Stomach (tissue), 19 donors: ENCODE measurements at places on chromosomes 5 and 9. TPM values are rescaled to one million over a fixed set of nuclear protein-coding genes. Genes with fewer than 3 reads are reported as not detected.

Gene AHRR
- total RNA-seq, result 1.2 TPM

Gene PPP3R2
- total RNA-seq, result not detected

Gene SLC34A1
- not detected for total RNA-seq

Gene MLANA
- total RNA-seq, result not detected

Gene PCDHGA1
- total RNA-seq, result 0.18 TPM

Gene PCSK5
- 86.3 TPM for total RNA-seq

GRCh38 chr5:145937432-145938250 lies 1.3 kb downstream of the SH3RF2 start:
- peak; percentile 38 for DNase-seq

GRCh38 chr5:86917117-86917579 lies 299.4 kb downstream of the COX7C start:
- peak; percentile 61 for DNase-seq

GRCh38 chr5:16727755-16728325 lies 111.0 kb upstream of the RETREG1 start:
- DNase-seq, result peak; percentile 79

DNA sequence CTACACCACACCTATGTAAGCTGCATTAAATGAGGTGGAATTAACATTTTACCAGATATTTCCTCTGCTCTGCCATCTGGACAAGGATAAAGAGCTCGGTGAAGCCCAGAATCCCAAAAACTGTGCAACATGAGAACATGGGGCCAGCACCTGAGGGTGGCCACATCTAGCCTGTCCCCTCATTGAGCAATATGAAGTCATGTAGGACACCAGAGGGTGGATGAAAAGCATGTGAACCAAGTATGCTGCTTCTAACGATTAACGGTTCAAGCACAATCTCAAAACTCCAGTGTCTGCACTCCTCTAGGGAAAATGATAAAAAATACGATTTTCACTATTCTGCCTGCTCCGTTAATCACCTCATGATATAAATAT lies 545.8 kb downstream of the EBF1 start:
- no peak for DNase-seq

- no peak for DNase-seq
Observed at GRCh38 chr5:3342271-3343100, 253.1 kb upstream of the IRX1 start.

GRCh38 chr9:37952731-37953130 lies 48.8 kb upstream of the SLC25A51 start:
- no peak for DNase-seq

GRCh38 chr9:69122549-69123141 lies 51.4 kb upstream of the TJP2 start:
- DNase-seq, result peak; percentile 79

- peak; percentile 79 for DNase-seq
Observed at GRCh38 chr5:55226934-55227663, at the start of gene MCIDAS. TSS of gene MCIDAS (minus strand) at chr5:55227315. CDS start at chr5:55227138, 177 bp downstream.

DNA sequence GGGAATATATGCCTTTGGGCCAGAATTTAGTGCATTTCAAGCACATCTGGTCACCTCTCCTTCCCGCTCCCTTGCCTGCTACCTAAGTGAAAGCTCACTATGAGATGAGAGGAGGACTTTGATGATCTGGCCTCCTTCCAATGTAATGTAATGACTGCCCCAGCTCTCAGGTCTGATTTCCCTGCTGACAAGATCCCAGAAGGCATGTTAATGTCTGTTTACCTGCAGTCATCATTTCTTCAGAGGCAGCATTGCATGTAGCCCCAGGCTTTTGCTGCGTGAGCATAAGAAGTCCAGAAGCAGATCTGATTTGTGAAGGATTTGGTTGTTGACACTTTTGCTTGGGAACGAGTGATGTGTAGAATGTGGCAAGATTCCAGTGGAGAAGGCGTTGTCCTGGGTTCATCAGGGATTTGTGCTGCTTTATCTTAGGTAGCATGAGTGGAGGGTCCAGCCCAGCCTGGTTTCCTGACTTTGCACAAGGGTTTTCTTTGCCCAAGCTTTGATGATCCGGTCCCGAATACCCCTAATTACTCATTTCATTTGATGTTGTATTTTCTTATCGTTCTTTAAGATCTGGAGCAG lies 192.7 kb downstream of the GOLPH3 start:
- DNase-seq, result no peak

DNA sequence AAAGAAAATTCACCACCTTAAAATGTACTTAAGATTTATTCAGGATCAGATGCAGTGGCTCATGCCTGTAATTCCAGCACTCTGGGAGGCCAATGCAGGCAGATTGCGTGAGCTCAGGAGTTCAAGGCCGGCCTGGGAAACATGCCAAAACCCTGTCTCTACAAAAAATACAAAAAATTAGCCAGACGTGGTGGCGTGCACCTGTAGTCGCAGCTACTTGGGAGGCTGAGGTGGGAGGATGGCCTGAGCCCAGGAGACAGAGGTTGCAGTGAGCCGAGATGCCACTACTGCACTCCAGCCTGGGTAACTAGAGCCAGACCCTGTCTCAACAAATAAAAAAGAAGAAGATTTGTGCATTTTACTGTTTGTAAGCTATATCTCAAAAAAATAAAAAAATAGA lies 34.7 kb upstream of the GFPT2 start:
- no peak for DNase-seq

DNA sequence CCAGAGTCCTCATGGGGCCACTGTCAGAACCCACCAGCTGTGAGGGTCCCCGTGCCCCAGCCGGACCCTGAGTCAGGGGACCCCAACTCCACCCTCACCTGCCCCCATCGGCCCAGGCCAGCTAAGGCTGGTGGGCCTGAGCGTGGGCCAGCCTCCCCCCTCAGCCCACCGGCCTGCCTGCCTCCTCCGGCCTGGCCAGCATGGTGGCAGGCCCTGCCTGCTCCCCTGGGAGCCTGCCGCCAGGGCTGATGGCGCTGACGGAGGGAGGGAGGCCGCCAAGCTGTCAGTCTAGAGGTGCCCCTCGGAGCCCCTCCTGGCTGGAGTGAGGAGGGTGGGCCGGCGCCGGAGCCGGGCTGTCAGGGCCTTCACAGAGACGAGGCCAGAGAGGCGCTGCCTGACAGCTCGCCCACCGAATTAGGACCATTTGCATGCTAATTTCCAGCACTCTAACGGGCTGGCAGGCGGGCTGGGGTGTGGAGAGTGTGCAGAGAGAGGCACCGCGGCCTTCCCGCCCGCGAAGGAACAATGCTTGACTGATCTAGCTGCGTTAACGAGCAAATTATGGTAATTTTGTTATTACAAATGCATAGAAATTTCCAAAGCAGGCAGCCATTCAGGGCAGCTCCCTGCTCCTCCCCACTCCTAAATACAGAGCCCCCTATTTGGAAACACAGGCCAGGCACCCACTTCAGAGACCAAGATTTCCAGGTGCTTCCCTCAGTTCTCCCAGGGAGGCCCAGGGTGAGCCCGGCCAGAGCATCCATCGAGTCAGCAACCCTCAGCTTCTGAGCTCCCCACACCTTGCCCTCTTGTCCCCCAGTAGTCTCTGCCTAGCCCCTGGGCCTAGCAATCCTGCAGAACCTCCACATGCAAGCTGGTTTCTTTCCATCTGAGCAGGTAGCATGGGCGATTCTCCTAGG lies 169.3 kb downstream of the PAX5 start:
- DNase-seq, result no peak

DNA sequence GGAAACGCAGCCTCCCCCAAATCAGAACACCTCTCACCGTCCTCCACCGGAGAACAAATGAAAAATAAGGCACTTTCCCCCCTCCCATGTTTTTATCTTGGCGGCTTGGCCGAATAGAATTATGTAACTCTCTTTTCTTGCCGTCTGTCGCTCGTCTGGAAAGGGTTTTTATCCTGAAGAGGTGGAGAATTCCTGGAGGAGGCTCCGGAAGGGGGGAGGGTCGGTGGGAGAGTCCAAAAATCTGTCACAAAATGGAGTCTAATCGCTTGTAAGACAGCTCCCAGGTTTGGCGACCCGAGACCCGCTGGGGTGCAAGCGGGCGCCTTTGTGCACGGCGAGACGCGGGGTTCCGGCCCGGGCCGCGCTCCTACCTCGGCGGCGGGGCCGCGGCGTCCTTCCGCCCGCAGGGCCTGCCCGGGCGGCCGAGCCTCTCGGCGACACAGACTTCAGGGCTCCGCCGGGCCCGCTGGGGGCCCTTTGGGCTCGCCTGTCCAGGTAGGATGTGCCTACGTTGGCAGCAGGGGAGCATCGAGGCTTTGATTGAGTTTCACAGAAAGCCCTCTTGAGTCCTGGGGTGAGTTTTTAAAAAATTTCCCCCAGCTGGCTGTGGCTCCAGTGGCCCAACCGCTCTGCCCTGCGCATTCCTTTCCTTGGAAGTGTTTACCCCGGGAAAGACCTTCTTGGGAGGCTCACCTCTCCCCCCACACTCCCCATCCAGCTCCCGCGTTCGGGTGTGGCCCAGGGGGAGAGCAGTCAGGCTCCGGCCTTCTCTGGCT lies 5.0 kb downstream of the LMX1B start:
- DNase-seq, result no peak

DNA sequence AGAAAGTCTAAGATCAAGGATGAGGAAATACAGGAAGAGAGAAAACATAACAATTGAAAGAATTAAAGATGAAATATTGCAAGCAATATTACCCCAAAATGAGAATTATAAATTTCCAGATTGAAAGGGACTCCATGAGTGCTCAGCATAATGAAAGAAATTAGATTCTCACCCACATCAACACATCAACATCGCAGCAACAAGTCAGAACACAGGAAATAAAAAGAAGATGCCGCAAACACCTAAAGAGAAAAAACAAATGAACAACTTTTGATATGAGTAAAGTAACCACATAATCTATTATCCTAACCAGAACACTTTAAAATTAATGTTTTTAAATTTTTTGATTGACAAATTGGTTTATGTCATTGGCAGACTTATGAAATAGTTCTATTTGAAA lies 318.3 kb upstream of the PTGER4 start:
- DNase-seq, result no peak

GRCh38 chr9:121779381-121780117 lies 128.1 kb downstream of the DAB2IP start:
- DNase-seq, result no peak

- DNase-seq, result no peak
Observed at GRCh38 chr5:126937771-126938170, 92.6 kb downstream of the MARCHF3 start.

- DNase-seq, result no peak
Observed at GRCh38 chr5:148949841-148950470, 112.9 kb downstream of the SH3TC2 start.

DNA sequence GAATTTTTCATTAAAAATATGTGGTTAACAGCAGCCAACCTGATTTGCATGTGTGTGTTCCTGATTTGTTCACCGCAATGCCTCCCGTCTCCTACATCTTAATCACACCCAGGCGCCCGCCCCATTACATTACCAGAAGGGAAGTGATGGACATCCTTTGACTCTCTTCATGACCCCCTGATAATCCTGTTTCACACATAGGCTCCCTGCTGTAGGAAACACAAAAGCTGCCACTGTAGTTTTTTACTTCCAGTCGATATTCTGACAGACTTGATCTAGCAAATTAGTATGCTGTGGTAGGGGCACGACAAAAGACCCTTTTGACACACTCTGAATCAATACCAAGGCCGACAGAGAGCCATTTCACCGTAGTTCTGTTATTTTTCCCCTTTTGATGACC lies 287.8 kb upstream of the ISL1 start:
- DNase-seq, result no peak

DNA sequence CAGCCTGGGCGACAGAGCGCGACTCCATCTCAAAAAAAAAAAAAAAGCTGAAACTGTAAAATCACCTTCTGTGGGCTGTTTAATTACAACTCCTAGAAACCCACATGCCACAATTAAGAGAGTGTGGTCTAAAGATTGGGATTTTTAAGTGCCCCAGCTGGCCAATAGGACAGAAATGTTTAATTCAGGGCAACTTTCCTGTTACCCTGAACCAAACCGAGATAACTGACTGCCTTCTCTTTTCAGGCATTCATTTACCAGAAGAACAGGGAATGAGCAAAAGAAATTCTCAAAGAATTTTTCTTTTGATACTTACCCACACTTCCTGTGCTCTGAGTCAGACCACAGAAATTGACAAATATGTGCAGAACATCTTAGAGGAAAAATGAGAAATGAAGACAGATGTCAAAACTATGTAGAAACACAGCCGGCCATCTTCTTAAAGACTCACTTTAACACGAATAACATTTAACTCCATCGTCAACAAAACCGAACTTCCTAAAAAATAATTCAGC lies 221.3 kb upstream of the DAPK1 start:
- no peak for DNase-seq

- DNase-seq, result no peak
Observed at GRCh38 chr5:97840643-97841042, 657.6 kb upstream of the RIOK2 start.

DNA sequence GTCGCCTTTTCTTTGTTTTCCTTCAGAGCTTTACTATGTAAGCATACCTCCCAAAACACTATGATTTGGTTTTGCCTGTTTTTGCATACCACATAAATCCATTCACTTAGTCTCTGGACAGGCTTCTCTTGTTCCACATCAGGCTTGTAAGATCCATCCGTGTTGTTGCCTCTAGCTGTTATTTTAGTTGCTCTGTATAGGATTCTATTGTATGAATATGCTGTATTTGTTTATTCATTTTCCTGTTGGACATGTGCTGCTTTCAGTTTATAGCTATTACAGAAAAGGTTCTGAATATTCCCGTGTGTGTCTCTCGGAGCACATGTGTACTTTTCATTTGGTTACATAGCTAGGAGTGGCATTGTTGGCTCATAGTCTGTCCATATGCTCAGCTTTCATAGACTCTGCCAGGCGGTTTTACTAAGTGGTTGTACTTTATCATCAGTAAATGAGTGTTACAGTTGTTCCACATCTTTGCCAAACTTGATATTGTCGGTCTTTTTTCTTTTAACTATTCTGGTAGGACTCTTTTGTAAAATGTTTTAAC lies 41.8 kb downstream of the NUP214 start:
- peak; percentile 35 for DNase-seq
